ENCODE measurements at places on chromosomes 4 and X.

DNA sequence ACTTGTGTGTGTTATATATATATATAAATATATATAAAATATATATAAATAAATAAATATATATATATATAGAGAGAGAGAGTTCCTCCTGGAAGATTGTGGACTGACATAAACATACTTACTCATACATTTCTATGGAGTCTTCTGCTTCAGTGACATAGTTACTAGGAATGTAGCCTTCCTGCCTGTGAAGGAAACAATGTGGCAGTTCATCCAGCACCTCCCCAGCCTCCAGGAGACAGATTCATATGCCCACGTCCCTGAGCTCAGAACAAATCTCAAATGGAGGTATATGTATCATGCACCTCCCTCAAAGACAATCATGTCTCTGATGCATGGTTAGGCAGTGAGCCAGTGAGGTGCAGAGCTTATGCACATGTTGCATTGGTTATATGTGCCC lies 11.4 kb upstream of the TIMM8A start:
- no peak for DNase-seq

DNA sequence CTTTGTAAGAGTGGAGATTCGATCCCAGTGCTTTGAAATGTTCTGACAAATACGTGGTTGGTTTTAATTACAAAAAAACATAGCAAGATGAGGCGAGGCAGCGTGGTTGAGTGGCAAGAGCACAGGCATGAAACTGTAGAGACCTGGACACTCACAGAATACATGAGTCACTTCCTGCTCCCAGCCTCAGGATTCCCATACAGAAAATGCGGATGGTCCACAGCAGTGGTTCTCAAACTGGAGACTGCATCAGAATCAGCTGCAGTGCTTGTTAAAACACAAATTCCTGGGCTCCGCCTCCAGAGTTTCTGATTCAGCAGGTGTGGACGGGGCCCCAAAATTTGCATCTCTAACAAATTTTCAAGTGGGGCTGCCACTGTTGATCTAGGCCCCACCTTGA lies 10.1 kb downstream of the OTOP1 start:
- no peak for DNase-seq

DNA sequence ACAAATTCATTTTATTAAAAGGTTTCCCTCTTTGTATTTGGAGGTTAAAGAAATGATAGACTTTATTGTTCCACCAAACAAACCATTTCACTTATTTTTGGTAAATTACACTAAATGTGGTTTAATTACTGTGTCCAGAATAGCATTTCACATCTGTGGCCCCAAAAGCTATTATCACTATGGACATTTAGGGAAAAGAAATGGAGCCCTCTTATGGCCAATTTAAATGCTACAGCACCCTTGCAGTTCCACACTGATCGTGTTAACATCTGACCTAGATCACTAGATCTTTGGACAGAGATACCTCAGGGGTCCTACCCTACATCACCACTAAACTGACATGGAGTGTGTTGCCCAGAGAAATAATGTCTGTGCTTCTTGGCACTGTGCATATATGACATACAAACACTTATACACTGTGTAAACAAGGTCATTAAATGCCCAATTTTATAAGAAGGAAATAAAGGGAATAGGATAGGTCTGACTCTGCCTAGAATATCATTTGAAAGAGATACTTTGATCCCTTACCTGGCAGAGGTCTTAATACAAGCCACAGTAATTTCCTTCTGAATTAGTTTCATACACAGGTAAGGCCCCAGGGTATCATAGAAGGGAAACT lies 163.9 kb downstream of the KDR start:
- DNase-seq, result peak; percentile 88

- no peak for DNase-seq
Observed at GRCh38 chrX:45063319-45064095, 137.2 kb downstream of the DIPK2B start.

- no peak for DNase-seq
Observed at GRCh38 chr4:147607471-147607870, 9.7 kb upstream of the TMEM184C start.

- no peak for DNase-seq
Observed at GRCh38 chr4:14967982-14968381, 34.3 kb upstream of the CPEB2 start.

- no peak for DNase-seq
Observed at GRCh38 chr4:101983835-101984234, 193.3 kb downstream of the BANK1 start.

DNA sequence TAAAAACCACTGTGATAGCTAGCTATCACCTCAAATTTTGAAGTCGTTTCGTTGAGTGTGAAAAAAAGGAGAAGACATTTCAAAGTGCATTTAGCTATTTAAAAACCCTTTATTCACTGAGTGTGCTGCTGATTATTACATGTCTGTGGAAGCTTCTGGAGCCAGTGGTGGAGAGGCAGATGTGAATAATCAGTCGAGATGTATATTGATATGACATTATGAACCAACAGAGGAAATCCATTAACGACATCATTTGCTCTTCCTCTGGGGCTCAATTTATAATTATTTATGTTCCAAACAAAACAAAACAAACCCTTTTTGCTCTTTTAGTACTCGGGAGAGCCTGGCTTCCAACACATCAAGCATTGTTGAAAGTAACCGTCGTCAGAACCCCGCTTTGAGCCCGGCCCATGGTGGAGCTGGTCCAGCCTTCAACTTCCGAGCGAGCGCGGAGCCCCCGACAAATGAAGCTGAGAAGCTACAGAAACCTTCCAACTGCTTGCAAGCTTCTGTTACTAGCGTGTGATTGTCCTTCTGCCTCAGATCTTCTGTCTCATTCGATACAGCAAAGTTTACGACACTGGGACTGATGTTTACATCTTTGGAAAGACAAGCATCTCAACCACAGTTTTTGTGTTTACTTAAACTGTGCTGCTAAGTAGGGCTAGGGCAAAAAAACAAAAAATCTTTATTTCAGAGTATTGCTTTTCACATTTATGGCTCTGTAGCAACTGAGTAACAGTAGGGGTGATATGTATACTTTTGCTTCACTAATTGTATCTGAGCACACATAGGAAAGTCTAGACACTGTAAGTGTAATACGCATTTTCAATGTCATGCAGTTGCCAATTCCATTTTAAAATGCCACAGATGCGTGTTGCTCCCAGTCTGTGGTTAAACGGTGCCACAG lies 111.9 kb downstream of the STOX2 start:
- no peak for DNase-seq

GRCh38 chr4:15963576-15963975 lies 601 bp upstream of the FGFBP2 start:
- no peak for DNase-seq

- no peak for DNase-seq
Observed at GRCh38 chr4:47213971-47214370, 182.6 kb downstream of the GABRB1 start.

GRCh38 chr4:14053291-14053690 lies 425.8 kb upstream of the BOD1L1 start:
- no peak for DNase-seq

- DNase-seq, result no peak
Observed at GRCh38 chrX:131239057-131239456, 50.0 kb downstream of the IGSF1 start.

GRCh38 chr4:128757712-128758111 lies 51.8 kb upstream of the JADE1 start:
- DNase-seq, result no peak

DNA sequence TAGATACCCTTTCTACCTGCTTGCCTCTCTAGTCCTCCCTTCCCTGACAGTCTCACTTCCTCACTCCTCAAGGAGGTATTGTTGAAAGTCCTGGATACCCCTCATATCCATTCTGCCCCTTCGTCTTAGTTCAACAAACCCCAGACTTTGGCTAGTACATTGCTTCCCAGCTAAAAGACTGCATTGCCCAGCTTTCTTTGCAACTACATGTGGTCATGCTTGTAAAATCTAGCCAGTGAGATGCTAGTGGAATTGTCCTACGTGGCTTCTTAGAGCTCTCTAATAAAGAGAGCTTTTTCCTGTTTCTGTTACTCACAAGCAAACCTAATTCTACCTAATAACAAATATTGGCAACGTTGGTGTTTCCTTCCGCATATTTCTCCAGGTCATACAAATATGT lies 237.9 kb upstream of the PSAPL1 start:
- DNase-seq, result no peak

GRCh38 chr4:94678896-94679295 lies 78.9 kb upstream of the BMPR1B start:
- DNase-seq, result no peak

DNA sequence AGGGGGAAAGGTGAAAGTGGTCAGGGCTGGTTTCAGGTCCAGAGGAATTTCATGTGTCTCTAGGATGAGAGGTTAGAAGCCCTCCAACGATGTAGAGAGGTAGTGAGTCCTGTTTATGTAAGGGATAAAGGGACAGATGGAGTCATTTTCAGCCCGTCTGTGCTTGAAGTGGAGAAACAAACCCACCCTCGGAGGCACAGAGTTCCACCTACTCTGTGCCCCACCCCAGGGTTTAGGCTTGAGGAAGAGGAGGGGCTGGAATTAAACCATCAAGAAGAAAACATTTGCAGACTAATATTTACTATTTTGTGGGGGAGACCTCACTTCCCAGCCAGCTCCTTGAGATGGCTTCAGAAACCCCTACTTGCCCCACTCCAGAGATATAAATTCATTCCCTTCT lies 868 bp upstream of the GNL3L start:
- no peak for DNase-seq

Data from NCI-H1930 (cell line).